ENCODE measurements at places on chromosomes 4 and X.

- peak; percentile 29 for DNase-seq
Measured at GRCh38 chrX:132216806-132217202, 2.4 kb downstream of the RAP2C start.

DNA sequence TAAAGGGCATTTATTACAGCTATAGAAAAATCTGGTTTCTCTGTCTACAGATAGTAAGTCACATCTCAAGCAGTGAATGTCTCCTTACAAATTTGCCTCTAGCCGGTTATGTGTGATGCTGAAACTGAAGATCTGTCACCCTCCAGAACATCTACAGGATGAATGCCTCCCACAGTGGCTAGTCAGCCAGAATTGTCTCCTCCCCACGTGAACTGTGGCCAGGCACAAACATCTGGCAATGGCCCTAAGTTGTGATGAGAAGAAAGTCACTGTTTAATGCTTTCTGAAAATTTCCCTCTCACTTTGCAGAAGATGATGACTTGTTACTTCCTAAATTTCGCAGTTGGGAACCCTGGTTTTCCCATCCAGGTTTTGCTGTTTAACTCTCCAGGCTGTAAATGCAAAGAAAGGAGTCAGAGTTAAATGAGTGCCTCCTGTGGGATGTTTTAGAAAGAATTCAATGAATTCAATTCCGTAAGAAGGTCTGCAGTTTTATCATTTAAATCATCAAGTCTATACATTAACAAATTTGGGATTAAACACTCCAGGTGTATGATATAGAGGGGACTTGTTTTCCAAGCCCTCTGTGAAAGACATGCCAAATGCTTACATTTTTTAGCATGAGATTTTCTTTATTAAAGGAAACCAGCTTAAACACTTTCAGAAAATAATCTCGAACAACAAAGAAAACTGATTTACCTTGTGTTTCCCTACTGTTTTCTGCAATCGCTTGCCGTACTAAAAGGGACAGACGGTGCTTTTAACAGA is 55.4 kb upstream of the TLR3 start:
- no peak for DNase-seq

DNA sequence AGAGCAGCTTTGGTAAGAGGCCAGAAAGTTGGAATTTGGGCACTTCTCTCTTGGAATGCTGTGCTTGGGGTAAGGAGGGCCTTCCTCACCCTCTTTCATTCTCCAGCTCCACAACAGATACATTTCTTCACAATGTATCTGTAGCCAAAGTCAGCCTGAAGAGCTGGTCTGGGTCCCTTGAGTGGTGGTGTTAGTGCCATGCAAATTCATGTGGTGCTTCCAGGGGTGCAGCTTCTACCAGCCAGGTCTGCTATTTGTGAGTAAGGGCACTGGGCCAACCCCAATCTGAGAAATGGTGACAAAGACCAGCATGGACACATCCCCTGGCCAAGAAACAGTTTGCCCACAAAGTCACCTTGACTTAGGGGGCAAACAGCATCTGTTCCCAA is 17.8 kb downstream of the AMER1 start:
- no peak for DNase-seq

DNA sequence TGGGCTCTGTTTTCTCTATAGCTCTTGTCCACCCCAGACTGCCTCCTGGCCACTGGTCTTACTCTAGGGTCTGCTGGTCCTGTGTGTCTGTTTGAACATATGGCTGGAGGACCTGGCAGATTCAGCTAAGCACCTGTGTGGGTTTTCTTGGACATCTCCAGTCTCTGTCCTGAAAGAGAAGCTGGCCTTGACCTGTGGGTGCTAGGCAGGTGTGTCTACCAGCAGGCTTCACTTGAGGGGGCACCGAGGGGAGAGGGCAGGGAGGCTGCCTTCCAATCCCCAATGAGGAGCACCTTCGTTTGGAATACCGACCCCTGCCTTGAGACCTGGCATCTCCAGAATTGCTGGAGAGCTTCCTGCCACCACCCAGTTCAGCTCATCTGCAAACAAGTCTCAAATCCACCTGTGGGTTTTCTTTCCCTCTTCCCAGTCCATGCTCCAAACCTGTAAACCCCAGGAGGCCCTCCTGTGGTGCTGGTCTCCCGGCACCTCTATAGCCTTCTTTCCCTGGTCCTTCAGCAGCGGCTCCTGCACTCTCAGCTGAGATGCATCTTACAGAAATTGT is 45.2 kb downstream of the HTRA3 start:
- DNase-seq = no peak

DNA sequence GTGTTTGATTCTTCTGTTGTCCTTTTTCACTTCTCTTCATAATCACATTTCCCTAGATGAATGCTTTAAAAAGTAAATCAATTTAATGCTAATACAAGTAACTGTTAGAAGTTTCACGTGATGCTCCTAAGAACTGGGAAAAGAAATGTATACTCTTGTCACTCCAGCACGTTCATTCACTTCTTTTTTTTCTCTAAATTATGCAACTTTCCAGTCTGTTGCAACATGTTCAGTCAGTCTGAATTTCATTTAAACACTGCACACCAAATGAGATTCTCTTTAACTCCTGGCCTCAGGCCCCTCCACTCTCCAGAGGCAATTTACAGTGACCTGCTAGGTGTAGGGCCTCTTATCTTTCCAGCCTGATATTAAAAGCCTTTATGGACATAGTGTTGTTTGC is 321.9 kb downstream of the HS3ST1 start:
- DNase-seq = no peak

DNA sequence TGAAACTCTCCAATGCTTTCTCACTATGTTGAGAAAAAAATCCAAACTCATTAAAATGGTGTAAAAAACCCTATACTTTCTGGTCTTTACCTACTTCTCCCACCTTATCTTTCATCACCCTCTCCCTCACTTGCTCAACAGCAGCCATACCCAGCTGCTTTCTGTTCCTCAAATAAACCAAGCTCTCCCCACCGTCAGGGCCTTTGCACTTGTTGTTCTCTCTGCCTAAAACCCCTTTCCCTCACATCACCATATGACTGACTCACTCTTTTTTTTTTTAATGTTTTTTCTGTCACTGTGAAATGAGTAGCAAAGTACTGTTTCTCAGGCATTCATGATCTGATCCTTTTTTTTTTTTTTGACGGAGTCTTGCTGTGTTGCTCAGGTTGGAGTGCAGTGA is 122.3 kb upstream of the TMEM164 start:
- no peak for DNase-seq

GRCh38 chr4:184961660-184962059 is 56.6 kb upstream of the HELT start:
- DNase-seq = peak; percentile 17

DNA sequence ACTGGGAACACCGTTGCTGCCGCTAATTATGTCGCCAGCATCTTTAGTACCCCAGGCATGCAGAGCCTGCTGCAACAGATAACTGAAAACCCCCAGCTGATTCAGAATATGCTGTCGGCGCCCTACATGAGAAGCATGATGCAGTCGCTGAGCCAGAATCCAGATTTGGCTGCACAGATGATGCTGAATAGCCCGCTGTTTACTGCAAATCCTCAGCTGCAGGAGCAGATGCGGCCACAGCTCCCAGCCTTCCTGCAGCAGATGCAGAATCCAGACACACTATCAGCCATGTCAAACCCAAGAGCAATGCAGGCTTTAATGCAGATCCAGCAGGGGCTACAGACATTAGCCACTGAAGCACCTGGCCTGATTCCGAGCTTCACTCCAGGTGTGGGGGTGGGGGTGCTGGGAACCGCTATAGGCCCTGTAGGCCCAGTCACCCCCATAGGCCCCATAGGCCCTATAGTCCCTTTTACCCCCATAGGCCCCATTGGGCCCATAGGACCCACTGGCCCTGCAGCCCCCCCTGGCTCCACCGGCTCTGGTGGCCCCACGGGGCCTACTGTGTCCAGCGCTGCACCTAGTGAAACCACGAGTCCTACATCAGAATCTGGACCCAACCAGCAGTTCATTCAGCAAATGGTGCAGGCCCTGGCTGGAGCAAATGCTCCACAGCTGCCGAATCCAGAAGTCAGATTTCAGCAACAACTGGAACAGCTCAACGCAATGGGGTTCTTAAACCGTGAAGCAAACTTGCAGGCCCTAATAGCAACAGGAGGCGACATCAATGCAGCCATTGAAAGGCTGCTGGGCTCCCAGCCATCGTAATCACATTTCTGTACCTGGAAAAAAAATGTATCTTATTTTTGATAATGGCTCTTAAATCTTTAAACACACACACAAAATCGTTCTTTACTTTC is 1.8 kb downstream of the UBQLN2 start:
- DNase-seq = peak; percentile 23

GRCh38 chrX:50770702-50771101 is 43.3 kb downstream of the SHROOM4 start:
- no peak for DNase-seq

- no peak for DNase-seq
Measured at GRCh38 chr4:134178706-134179105, 22.9 kb downstream of the PABPC4L start.

- no peak for DNase-seq
Measured at GRCh38 chr4:6746721-6747293, 30.8 kb downstream of the BLOC1S4 start.

DNA sequence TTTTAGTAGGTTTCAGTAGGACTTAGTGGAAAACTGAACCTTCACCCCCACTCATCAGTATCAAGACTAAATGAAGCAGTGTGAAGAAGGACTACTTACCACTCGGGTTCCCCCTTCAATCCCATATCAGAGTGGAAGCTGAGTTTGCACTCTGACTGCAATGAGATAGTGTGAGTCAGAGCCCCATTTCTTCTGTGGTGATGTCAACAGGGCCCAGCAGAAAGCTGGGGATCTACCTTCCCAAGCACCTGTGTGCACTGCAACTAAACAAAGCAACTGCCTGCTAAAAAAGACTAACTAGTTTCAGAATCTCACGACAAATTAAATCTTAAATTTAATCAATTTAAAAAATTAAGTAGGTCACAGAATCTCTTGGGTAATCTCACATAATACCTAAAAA is 1837.0 kb upstream of the PCDH7 start:
- DNase-seq = no peak

DNA sequence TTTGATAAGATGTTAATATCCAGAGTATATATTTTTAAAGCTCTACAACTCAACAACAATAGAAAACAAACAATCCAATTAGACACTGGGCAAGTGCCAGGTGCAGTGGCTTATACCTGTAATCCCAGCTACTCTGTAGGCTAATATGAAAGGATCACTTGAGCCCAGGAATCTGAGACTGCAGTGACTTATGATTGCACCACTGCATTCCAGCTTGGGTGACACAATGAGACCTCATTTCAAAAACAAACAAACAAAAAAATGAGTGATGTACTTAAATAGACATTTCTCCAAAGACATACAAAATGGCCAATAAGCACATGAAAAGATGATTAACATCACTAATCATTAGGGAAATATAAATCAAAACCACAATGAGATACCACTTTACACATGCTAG is 356.8 kb upstream of the PCDH10 start:
- DNase-seq = no peak

DNA sequence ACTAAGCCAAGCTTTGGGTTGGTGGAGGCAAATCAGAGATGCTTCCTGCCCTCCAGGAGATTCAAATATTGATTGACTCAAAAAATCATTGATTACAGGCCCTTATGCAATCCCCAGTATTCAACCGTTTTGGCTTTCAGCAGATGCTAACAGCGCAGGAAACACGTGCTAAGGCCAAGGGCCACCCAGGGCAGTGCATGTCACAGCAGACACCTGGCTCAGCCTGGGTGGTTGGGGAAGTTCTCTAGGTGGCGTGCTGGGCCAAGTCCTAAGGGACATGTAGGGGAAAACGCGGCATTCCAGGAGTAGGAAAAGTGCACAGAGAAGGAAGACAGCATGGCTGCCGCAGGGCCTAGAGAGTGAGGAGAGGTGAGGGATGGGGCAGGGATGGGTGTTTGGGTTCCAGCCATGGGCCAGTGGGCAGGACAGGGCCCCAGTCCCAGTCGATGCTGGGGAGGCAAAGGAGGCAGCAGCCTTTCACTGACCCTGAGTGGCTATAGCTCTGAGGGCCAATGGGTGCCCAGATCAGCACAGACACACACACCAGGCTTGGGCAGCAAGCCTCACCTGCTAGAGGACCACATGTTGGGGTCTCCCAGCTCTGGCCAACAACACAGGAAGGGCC is 239.1 kb downstream of the EVC2 start:
- no peak for DNase-seq

DNA sequence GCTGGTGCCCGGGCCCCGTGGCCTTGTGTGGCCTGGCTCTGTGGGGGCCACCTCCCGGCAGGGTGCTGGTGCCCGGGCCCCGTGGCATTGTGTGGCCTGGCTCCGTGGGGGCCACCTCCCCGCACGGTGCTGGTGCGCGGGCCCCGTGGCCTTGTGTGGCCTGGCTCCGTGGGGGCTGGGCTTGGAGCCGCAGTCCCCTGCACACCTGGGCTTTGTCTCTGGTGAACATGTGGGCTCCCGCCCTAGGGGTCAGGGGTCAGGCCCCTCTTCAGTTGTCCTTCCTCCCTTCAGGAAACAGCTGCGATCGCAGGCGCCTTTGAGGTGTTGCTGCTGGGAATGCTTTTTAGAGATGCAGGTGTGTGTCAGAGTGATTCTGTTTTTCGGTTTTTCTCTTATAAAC is 17.2 kb downstream of the UVSSA start:
- no peak for DNase-seq

- no peak for DNase-seq
Measured at GRCh38 chr4:158858410-158859199, 89.8 kb downstream of the FNIP2 start.

GRCh38 chrX:133602881-133603280 is 187.6 kb upstream of the GPC4 start:
- no peak for DNase-seq

- no peak for DNase-seq
Measured at GRCh38 chr4:159012381-159012780, 90.5 kb upstream of the RAPGEF2 start.

DNA sequence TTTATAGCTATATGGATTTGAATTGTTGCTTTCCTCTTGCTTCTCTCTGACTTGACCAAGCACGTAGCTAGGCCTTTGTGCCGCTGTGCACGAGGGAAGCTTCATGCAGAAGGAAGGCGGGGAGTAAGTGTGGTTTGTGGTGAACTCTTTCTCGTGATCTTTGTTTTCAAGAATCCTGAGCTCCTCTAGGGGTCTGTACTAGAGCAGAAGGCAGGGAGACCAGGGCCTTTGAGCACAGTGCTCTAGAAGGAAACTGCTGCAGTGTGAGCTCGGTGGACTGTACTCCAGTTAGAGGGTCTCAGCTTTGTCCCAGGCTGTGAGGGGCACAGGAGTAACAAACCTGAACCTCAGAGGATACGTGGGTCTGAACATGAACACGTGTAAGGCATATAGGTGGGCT is 49.0 kb downstream of the AGA start:
- no peak for DNase-seq

DNA sequence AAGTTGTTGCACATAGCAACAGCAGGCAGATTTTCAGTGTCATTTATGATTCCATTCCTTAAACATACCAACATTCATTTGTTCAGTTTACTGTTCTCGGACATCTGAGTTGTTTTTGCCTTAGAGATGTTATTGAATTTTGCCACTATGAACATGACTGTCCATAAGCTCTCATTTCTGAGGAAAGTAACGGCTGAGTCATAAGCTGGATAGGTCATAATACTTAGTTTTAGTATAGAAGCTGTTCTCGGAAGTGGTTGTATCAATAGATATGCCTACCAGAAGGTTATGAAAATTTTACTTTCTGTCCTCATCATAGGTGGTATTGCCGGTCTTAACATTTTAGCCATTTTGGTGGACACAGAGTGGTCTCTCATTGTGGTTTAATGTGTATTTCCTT is 157.1 kb upstream of the CLNK start:
- DNase-seq = no peak

Data from RPMI8226 (cell line).